ENCODE measurements at places on chromosomes 4 and X. TPM values are rescaled to one million over a fixed set of nuclear protein-coding genes. Genes with fewer than 3 reads are reported as not detected.

GRCh38 chrX:47595716-47596251, 13.5 kb downstream of the TIMP1 start:
- no peak for DNase-seq

DNA sequence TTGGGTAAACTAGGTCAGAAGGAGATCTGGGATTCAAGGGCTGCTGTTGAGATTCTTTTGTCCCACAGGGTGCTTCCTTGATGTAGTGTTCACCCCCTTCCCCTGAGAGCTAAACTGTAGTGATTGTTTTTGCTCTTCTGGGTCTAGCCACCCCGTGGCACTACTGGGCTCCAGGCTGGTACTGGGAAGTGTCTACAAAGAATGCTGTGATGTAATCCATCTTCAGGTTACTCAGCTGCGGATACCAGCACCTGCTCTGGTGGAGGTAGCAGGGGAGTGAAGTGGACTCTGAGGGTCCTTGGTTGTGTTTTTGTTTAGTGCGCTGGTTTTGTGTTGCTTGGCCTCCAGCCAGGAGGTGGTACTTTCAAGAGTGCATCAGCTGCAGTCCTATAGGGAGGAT, 365.5 kb downstream of the ZNF674 start:
- DNase-seq: no peak

GRCh38 chr4:1203026-1203616, 30.7 kb upstream of the SPON2 start:
- DNase-seq: no peak

Gene NXF2B
- not detected for total RNA-seq

Gene CTAG2
- not detected for total RNA-seq

GRCh38 chr4:20443015-20443805, 191.5 kb downstream of the SLIT2 start:
- DNase-seq: no peak

GRCh38 chrX:76407795-76408194, 19.7 kb upstream of the MAGEE1 start:
- DNase-seq: no peak

Gene ETNPPL
- 43.3 TPM for total RNA-seq

Gene GAGE2A
- not detected for total RNA-seq

DNA sequence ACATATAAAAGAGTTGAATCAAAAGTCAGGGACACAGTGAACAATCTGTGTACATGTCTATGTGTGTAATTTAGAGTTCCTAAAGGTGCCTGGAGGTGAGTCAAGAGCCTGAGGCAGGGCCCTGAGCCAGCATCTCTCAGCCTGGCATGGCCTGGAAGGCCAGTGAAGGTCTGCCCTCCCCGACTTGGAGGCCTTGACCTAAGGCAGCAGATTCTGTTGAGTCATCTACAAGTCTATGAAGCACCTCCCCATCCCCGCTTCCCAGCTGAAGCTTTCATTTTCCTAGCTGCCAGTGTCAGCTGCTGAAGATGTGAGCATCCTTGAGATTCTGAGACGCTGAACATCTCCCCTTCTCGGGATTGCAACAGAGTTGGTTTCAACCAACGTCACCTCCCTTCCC, 583.9 kb downstream of the BCOR start:
- DNase-seq: no peak

- DNase-seq: no peak
These were observed 48.0 kb downstream of the UBE2K start for GRCh38 chr4:39745920-39746319.

DNA sequence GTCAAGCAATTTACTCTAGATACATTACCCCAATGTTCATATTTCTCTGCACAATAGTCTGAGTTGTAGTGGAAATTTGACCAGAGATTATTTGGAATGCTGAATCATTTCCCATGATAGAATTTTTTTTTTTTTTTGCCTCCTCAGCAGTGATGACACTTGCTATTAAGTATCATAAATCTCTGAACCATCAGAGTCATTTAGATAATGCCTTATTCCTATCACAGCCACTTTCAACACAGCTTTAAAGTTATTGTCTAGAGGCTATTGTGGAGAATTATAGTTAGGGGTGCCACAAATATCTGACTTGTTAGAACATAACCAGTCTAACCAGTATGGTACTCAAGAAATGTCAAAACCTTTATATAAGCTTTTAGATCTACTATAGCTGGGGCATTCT, 79.8 kb downstream of the LCORL start:
- no peak for DNase-seq

GRCh38 chr4:76729460-76729859, 168.5 kb downstream of the SOWAHB start:
- no peak for DNase-seq

Gene GPM6B
- 0.84 TPM for total RNA-seq

DNA sequence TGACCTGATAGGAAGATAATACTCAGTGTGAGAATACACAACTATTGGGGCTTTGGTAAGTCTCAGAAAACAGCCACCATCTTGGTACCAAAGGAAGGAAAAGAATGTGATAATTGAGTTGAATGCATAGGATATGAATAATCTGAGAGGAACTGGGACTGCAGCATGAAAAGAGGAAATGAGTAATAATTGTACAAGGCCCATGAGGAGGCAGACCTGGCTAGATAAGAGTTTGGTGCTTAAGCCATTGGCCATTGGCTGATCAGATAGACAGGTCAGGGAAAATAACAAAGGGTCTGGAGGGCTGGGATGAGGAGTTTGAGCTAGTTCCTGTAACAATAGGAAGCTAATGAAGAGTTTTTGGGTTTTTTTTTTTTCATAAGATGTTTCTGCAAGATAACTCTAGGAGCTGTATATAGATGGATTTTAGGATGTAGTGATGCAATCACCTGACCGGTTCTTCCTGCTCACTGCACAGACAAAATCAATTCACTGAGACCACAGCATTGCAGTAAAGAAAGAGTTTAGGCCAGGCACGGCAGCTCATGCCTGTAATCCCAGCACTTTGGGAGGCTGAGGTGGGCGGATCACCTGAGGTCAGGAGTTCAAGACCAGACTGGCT, 5.3 kb upstream of the TRMT2B start:
- no peak for DNase-seq

Gene PRRG1
- total RNA-seq: 6.6 TPM

- DNase-seq: no peak
These were observed 324.3 kb upstream of the SLIT2 start for GRCh38 chr4:19927381-19927780.

GRCh38 chr4:1249731-1250526, 999 bp upstream of the CTBP1 start:
- peak; percentile 34 for DNase-seq

DNA sequence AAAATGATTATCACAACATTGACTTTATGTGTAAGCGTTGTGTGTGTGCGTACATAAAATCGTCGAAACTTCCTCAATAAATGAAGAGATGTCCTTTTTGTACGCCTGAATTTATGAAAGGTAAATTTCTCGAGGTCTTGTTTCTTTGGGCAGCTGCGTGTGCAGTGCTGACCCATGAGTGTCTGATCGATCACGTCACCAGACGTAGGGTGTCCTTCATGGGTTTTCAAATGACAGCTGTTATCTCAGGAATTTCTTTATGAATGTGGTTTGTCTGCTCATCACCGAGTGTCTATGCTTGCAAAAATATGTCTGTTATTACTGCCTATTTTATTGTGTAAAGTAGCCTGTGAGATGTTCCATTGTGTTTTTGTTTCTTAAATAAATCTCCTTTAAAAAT, 67.7 kb upstream of the GPR78 start:
- DNase-seq: no peak

Gene IL2RG
- 3.0 TPM for total RNA-seq

Gene SLITRK4
- total RNA-seq: 0.08 TPM

Gene IL1RAPL1
- 0.08 TPM for total RNA-seq

GRCh38 chrX:135346975-135347374, 37.7 kb downstream of the ETDC start:
- no peak for DNase-seq

DNA sequence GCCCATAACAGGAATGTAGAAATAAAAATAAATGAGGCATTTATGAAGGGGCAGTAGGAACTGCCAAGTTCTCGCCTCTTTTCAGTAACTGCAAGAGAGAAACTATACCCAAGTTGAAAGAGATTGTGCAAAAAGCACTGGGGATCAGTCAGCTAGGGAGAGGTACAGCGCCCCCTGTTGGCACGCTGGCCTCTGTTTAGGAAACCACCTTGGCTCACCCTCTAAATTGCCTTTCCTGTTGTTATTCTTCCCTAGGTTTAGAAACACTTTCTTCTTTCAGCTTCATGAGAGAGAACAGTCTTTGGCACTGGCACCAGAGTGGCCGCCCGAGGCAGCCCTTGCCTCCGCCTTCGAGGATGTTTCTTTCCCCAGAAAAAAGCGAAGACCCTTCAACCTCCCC, 348.5 kb downstream of the MID1IP1 start:
- DNase-seq: peak; percentile 80

Gene HNRNPD
- total RNA-seq: 39.7 TPM
